ENCODE measurements at places on chromosomes 4 and X.

DNA sequence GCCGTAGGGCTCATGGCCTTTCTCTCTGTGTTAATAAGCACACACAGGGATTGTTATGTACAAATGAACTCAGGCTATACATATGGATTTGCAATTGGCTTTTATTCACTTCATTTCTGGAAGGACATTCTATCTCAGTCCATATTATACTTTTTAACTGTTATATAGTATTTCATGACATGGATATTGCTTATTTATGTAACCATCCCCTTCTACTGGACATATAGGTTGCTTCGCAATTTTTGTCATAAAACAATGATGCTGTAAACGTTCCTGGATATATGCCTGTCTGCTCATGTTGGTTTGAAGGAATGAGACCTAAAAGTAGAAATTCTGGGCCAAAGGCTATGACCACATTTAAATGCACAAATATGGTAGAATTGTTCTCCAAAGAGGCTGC lies 158.1 kb downstream of the BCOR start:
- no peak for DNase-seq

DNA sequence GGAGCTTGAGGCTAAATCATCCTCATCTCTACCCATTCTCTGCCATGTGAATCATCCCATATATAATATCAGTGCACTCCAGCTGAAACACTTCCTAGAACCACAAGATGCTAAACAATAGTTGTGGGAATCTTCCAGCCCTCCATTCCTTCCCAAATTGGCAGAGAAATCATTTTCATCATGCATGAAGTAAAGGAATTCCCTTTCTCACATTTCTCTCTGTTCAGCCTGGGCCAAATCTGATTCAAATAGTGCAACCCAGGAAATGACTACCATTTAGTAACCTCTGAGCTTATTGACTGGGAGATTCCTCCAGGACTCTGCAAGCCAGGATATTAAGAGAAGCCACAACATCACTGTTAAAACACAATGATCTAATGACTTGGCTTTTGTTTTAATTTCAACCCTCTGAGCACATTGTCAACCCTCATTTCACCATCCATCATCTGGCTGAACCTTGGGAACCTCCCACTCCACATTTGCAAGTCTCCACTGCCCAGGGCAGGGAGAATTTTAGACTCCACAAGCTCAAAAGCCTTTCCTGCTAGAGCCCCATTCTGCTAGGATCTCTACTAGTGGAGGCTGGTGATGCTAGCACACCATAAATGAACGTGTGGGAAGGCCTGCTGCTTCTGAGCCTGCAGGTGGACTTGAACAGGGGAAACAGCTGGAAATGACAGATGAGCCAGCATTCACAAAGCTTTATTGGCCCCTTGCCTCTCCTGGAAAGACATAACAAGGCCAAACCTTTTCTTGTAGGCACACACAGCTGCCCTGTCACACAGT lies 133.9 kb downstream of the TET2 start:
- no peak for DNase-seq

DNA sequence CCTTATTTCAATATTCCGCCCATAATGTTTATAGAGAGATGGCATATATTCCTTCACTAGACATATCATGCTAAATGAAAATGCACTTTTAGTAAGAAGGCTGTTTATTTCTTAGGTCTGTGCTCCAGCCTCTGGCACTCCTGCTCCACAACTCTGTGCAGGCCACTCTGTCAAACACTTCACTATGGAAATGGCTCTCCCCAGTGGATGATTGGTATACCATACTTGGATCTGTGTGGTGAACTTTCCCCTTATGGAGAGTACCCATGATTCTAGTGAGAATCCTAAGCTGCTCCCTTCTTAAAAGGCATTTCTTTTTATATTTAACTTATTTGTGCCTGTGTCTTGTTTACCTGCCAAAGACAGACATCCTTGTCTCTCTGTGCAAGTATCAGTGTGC lies 480.1 kb upstream of the GALNT7 start:
- DNase-seq, result no peak

- DNase-seq, result no peak
Observed at GRCh38 chr4:34362654-34363053, 1881.7 kb downstream of the ARAP2 start.

DNA sequence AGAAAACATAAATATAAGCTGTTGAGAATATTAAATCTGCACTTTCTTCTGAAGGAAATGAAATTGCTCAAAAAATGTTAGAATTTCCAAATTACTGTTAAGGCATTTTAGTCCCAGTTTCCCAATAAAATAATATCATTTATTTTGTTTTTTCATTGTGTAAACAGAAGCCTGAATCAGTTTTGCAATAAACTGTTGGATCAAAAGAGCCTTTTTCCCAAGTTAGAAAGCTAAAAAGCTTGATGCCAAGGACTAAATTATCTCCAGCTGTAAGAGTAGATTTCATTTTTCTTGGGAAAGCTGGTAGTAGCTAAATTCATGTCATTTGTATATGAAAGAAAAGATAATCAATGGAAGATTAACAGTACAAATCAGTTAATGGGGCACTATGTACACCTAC lies 95.8 kb downstream of the RNF150 start:
- no peak for DNase-seq

- no peak for DNase-seq
Observed at GRCh38 chr4:24677909-24678308, 93.6 kb upstream of the DHX15 start.

DNA sequence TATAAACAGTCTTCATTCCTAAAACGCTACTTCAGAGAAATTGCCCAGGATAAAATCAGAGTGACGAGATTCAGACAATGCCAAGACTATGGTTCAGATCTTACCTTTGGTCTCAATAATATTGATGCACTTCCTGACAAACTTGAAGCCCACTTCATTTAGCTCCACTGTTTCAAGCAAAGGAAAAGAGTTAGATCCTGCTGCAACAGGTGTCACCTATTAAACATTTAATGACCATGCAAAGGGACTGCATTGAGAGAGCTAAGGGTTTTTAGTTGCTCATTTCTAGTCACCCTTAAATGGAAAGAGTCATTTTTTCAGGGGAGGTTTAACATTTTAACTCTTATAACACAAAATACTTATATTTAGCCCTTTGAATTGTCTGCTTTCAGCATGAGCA lies 239.5 kb downstream of the OPHN1 start:
- DNase-seq, result no peak

DNA sequence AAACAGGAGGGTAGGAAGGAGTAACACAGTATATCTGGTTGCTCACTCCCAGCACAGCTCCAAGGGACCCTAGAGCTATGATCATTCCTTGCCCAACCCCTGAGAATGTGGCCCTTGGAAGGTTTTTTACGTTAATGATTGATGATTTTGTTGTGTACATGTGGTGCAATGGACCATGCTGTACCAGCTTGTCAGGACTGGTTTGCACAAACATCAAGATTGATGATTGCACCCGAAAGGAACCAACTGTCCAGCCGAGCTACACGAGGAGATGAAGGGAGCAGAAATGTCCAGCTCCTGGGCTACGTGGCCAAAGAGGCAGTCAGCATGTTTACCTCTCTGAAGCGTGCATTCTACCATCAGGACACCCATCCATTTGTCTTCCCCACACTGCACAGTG lies 83.2 kb upstream of the USP9X start:
- no peak for DNase-seq

DNA sequence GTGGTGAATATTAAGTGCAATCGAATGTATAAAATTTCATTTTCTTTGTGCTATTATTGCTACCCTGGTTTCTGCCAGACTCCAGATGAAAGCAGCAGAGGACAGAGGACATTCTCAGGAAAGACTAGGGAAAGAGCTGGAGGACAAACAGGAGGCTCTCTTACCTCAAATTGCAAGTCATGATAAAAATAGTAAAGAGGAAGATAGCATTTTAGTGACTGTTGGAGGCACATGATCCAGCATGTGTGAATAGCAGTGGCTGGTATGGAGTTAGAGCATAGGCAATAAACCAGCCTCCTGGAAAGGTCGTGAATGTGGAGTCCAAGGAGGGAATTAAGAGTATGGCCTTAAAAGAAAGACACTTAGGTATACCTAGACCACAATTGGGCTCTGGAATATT lies 1040.0 kb downstream of the STPG2 start:
- no peak for DNase-seq

DNA sequence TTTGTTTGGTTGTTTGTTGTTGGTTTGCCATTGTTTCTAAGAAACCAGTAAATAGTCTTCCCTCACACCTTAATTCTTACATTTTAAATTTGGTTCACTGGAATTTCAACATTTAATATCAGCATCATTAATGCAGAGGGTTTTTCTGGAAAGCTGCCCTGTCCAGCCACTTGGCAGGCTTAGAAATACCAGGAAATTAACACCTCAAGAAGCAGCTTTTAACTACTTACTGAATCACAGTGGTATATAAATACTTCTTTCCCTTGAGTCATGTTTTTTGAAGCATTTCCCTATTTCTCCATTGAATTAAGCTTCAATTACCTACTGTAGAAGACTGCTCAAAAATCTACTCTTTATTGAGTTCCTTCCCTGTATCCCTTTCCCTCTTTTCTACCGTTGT lies 1221.1 kb upstream of the ADGRL3 start:
- DNase-seq, result no peak

GRCh38 chrX:109818976-109819375 lies 85.9 kb upstream of the ACSL4 start:
- no peak for DNase-seq

GRCh38 chr4:42396752-42397634 lies at the start of gene SHISA3:
TSS of gene SHISA3 (plus strand) at chr4:42397488. CDS start at chr4:42398057, 569 bp downstream.
- no peak for DNase-seq

DNA sequence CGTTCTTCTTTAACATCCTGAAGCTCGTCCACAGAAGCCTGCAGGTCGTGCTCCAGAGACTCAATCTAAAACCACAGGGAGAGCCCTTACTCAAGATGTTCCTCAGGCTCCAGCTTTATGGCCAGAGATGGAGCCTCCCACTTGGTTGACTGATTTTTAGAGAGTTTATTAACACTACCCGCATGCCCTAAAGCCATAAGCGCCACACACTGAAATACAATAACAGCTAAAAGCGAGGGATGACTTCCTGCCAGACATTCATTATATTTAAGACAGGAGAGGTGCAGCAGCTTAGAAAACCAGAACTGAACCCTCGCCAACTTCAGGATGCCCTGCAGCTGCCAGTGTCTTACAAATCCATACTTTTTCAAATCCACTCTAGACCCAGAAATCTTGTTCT lies 42.0 kb downstream of the SOD3 start:
- DNase-seq, result no peak

- DNase-seq, result no peak
Observed at GRCh38 chr4:120158841-120159463, 92.3 kb upstream of the MAD2L1 start.

DNA sequence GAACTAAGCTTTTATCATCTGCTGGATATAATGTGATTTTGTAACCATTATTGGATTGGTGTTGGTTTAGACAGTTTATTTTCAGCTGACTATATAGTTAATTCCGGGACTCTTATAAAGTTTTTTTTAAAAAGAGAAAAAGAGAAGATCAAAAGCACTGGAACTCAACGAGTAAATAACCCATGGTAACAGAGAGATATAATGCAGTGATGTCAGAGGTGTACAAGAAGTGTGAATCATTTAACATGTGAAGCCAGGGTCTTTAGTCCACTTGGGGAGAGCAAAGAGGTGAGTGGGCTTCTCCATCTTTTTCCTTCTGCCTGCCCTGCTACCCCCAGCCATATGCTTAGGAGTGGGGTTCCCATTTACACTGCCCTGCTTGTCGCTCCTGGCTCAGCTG lies 3.2 kb downstream of the TMEM165 start:
- no peak for DNase-seq

GRCh38 chr4:108008721-108009120 lies 19.0 kb downstream of the HADH start:
- no peak for DNase-seq

DNA sequence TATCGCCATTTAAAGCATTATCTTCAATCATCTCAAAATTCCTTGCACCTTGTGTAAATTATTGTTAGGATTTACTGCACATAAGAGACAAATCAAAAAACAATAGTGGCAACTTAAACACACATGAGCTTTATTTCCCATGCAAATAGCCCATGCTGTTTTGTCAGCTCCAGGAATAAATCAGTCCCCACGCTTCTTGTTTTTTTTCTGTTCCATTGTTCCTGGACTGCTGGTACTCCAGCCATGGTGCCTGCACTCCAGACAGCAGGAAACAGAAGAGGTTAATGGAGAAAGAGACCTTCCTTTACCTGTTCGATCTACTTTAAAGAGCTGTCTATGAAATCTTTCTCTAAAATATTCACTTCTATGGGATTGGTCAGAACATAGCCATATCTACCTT lies 1515.7 kb upstream of the TENM3 start:
- no peak for DNase-seq

DNA sequence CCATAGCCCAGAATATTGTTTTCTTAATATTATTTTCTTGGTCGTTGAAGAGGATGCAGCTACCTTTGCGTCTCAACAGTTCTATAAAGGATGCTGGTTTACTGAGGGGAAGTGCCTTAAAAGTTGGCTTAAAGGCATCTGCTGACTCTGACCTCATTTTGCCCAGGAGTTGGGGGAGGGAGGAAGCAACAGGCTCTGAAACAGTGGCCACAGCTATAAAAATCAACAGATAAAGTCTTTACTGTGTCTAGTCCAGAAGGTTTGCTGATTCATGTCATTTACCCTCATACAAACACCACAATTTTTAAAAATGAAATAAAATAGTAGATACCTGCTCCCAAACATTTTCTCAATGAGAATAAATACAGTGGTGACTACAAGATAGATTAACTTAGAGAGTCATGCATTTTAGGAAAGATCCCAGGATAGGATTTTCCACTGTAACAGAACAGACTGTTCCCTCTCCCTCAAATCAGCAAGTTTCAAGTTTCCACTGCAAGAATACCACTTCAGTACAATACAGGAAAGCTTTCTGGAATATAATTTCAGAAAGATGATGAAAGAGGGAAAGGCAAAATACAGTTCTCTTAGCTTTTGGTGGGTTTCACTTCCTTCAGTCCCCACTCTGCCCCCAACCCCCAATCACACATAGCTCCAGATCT lies 1.9 kb downstream of the PHKA1 start:
- no peak for DNase-seq

DNA sequence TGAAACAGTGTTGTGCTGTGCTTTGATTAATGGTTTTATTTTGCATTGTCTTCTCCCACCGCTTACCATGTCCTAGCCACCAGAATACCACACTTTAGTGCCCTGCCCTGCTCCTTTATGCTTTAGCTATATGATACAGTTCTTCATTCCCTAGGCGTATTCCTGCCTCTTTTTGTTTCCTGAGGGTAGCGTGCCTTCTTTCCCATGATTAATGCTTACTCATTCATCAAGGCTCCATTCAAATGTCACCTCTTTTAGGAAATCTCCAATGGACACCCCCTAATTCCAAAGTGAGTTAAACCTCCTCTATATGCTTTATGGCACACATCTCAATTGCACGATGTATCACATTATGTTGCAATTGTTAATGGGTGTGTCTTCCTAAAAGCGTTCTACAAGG lies 46.3 kb downstream of the SPANXD start:
- no peak for DNase-seq

DNA sequence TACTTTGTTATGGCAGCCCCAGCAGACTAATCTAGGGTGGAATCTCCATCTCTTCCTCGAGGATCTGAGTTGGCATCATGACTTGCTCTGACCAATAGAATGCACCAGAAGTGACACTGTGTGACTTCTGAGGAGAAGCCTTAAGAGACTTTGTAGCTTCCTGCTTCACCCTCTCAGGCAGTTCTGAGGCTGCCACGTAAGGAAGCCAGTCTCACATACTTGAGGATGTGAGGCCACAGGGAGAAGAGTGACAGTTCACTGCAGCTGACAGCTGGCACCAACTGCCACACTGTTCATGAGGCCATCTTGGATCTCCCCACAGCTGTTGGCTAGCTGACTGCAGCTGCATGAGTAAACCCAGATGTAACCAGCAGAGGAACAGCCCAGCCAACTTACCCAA lies 29.3 kb upstream of the BCOR start:
- DNase-seq, result no peak

GRCh38 chr4:82097504-82097903 lies 276.3 kb downstream of the HNRNPD start:
- DNase-seq, result no peak
